ENCODE measurements at places on chromosomes 16 and 17.

DNA sequence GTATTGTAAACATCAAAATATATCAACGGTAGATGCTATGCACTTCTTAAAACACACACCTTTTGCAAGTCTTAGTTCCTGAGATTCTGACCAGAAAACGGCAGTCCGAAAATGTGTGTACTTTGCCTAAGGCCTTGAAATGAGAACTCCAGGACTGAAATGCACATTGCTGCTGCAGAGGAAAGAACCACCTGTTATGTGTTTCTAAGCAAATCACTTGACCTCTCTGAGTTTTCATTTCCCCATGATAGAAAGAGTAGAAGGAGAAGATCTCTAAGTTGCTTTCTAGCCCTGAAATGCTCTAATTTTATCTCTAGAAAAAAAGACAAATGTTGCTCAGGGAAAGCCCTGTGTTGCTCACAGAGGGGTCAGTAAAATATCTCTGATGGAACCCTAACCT, 9.9 kb downstream of the CCDC182 start:
- peak; percentile 41 for DNase-seq

DNA sequence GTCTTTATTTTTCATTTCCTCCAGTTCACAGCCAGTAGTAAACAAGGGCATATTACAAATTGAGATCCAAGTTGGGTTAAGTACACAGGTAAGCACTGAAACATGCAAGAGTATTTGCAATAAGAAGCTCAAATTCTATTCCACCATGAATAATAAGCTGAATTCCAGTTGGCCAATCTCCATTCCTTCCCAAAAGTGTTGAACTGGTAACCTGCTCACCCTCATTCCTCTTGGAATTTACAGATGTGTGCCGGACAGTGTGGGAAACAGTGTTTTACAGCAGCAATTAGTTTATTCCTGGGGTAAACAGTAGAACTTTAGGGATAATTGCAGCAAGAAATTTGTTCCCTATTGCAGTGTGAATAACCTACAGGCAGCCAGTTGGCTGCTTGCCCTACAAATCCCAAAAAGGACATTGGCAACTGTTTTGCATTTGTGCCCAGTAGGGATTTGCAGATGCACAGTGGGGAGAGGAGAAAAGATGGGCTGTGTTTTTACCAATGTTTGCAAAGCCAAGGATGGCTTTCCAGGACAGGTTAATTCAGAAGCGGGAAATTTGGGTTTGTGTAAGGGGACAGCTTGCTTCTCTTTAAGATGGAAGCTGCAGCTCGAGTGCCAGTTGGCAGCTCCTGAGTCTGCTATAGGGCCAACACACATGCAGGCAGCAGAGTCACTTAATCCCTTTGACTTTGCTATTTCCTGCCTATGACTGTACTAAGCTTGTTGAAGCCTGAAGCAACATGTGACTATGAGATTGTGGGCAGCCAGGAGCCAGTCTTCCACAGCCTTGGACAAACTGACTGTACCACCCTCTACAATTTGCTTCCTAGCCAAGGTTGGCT, 318.9 kb downstream of the MAP2K6 start:
- DNase-seq: no peak

DNA sequence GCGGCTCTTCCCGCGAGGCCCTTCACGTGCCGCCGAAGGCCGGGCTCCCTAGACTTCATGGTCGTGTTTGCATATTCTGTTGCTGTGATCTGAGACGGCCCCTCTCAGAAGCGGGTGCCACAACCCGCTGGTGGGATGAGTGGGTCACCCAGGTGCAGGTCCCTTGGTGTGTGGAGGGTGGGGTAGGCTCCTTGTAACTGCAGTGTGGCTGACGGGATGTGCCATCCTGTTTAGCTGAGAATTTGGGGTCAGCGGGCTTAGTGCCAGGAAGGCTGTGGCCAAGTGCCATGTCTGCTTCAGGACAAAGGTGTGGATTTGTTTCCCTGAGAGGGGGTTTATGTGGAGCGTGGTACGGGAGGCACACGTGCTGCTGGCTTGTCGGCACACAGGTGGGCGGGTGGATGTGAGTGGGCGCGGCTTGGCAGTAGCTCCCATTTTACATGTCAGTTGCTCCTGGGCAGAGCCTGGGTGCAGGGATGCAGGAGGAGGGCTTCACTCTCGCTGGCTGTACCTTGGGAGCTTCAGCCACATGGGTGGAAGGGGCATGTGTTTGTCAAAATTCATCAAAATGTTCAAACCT, 9.2 kb upstream of the WFIKKN1 start:
- DNase-seq: no peak

DNA sequence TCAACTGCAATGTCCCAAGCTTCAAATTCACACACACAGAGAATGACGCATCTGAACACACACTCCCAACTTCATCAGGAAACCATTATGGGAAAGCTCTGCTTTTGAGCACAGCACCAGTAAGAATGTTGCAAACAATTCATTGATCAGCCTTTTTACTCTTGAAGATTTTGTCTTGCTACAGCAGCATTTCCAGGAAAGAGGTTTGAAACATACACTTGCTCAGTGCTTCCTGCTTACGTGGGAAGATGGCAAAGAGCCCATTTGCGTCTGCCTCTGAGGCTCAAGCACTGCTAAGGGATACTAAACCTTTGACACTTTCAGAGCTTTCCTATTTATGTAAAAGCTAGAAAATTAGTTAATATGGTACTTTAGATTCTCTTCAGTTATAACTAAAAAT, 77.2 kb upstream of the MON1B start:
- DNase-seq: no peak

DNA sequence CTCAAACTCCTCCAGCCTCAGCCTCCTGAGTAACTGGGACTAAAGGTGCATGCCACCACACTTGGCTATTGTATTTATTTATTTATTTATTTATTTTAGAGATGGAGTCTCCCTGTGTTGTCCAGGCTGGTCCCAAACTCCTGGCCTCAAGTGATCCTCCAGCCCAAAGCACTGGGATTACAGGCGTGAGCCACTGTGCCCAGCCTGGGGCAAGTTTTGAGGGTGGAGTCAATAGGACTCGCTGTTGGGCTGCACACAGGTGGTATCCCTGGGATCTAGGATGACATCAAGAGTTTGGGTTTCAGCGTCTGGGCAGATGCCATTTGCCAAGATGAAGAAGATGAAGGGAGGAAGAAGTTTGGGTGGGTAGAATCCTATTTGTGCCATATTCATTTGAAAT, 213.9 kb downstream of the GSG1L start:
- no peak for DNase-seq

- DNase-seq: no peak
These were observed 10.2 kb downstream of the TEX2 start for GRCh38 chr17:64252831-64253230.

- DNase-seq: no peak
These were observed 9.5 kb downstream of the UTS2R start for GRCh38 chr17:82380860-82381702.

- no peak for DNase-seq
These were observed 10.4 kb downstream of the CEP131 start for GRCh38 chr17:81212365-81212764.
